ENCODE measurements at places on chromosomes 12 and 14.

GRCh38 chr12:12527820-12528296, 34.8 kb downstream of the DUSP16 start:
- DNase-seq, result no peak

GRCh38 chr12:13293096-13293495, 96.6 kb downstream of the EMP1 start:
- DNase-seq, result no peak

DNA sequence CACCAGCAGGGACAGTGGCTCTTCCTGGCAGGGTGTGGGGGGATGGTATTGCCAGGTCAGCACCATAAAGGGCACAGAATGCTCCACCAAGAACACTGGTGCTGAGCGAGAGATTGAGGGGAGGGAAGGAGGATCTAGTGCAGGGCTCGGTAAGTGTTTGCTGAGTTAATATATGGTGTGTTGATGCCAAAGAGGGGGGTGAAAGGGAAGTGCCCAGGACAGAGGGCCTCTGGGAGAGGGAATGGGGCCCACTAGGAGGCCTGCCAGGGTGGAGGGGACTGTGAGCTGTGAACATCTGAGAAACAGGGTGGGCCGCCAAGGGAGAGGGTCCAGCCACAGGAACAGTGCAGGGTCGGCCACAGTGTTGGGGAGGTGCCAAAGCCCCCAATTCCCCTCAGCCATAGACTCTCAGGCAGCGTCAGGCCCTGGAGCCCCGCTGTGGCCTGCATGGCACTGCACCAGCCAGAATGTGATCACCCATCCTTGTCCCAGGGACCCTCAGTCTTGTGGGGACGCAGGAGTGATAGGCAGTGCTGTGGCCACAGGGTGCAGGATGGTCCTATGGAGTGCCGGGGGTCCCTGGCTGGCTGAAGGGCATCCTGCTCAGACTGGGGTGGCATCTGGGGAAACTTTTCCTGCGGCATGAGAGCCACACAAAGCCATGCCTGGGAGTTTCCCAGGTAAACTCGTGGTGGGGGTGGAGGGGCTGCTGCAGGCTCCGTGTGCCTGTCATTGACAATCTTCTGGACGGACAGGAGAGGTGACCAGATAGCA, 11.9 kb downstream of the RIN3 start:
- no peak for DNase-seq

DNA sequence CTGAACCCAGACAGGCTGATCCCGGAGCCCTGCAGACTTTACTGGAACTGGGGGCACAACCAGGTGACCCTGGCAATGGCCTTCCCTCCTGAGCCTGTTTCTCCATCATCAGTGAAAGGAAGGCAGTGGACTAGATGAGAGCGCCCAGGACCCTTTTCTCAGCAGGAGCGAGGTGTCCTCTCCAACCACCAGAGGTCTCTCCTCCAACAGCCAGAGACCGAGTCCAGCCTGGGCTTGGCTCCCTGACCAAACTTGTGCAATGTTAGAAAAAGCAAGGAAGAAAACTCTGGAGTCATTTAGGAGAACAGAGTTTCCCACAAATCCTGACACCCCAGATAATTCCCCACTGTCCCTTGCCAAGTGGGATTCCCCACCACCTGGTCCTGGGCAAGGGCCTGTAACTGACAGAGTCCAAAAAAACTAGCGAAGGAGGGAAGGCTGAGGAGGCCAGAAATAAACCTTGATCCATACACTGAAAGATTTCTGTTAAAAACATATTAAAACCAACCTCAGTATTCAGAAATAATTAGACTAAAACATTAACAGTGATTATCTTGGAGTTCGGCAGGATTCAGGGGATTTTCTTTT, 9.0 kb downstream of the RPS6KL1 start:
- peak; percentile 32 for DNase-seq

GRCh38 chr14:21241218-21241819, 27.9 kb downstream of the HNRNPC start:
- DNase-seq, result no peak

DNA sequence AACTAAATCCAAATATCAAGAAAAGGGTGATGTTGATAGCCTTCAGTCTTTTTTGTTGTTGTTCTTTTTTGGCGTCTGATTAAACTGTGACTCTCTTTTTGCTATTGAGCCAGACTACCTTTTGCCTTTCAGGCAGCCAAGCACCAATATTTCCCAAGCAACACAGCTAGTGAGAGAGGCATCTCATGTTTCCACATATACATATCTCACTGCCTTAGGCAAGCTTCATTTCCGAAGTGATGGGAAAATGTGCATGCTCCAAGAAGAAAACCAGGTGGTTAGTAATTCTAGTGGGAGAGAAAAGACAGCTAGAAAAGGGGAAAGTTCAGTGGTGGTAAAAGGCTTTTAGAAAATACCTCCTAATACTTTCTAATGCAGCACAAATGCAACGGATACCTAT, 277.7 kb downstream of the TMTC2 start:
- DNase-seq, result no peak

- DNase-seq, result no peak
Measured at GRCh38 chr12:91052026-91052425, 5.8 kb downstream of the KERA start.

GRCh38 chr14:104421892-104422828, 157.4 kb upstream of the C14orf180 start:
- DNase-seq, result no peak

- no peak for DNase-seq
Measured at GRCh38 chr12:113891739-113892520, 74.2 kb downstream of the RBM19 start.

DNA sequence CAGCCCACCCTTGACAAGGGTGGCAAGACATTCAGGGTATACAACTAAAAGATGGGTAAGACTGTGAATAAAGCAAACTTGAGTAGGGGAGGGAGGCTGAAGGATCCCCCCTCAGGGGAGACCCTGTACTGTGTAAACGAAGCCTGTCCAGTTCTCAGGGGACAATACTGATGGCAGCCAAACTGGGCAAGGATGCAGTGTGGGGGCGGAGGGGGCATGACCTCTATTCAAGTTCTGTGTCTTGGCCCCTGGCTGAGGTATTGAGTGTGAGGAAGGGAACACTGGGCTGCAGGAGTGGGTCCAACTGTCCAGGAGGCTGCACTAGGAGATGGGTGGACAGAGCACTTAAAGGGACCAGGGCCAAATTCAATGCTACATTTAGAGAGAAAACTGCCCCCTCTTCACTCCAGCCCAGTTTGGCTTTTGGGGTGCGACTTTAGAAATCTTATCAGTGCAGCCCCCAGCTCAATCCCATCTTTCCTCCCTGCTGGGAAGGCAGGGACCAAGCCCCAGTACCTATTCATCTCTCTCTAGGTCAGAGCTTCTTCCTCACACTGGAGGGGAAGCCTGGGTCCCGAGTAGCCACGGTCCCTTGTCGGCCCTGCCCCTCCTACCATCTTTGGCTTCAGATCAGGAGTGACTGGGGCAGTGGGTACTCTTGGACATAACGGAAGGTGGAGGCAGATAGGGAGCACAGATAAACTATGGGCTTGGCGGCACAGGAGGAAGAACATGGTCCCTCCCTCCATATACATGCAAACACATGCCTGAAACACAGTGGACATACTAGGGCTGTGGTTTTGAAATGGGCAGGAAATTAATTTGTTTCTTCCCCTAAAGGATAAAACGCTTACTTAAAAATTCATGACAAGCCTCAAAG, 11.8 kb downstream of the SLC39A5 start:
- DNase-seq, result no peak

DNA sequence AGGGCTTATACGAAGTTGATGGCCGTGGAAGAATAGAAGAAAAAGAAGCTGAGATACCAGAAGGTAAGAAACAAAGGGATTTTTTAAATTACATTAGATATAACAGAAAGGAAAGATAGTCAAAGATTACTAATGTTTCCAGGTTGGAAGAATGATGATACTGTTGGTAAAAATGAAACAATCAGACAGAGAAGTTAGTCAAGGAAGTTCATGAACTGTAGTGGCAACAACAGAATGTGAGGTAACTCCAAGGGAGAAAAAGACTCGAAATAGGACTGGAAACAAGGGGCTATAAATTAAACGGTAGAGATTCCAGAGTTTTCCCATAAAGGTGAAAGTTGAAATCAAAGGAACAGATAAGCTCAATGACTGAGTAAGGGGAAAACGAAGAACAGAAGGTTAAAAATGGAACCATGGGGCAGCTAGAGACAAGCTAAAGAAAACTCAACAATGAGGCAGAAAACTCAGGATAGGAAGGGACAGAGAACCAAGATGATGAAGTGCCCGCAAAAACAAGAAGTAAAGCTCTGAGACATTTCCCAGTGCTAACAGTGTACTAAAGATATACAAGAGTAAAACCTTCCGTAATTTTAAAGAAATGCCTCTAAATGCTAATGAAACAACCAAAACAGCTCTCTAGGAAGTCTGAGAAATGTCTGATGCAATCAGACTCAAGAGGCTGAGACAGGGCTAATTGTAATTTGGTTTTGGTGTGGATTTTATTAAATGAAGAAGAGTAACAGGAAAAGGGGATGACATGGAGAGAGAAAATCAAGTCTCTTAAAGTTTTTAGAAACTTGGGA, 70.0 kb downstream of the PPP2R5E start:
- DNase-seq, result no peak

DNA sequence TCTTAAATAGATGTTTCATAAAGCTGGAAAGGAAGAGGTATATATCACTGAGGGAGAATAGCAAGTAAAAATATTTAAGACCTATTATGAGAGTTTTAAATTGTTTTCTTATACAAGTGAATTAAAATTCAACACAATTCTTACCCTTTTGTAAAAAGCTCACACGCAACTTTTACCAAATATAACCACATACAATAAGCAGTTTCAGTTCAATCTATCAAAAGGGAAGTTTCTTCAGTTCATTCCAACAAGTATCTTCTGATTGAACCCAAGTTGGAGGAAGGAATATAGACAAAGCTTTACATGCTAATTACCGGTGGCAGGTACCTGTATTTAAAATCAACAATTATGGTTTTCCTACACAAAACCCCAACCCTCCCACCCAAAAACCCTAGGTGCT, 41.1 kb downstream of the GTF2A1 start:
- no peak for DNase-seq

- DNase-seq, result no peak
Measured at GRCh38 chr14:104686624-104687517, 2.5 kb upstream of the INF2 start.

GRCh38 chr12:115868624-115869023, 408.9 kb downstream of the MED13L start:
- DNase-seq, result no peak

DNA sequence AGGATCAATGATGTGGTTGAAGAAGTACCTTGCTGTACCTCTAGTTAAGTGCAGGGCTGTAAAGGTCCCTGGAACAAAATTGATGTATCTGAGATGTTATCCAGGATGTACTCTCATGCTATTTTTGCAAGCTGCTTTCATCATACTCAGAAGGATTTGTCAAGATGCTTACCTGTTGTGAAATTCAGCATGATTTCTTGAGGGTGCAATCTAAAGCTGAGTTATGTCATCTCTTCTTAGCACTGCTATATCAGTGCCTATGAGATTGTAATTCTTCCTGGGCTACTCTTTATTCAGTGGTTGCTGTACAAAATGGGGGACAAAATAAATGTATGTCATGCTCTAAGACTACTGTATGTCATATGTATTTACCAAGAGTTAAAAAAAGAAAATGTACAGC, 340.7 kb upstream of the LMO3 start:
- no peak for DNase-seq

DNA sequence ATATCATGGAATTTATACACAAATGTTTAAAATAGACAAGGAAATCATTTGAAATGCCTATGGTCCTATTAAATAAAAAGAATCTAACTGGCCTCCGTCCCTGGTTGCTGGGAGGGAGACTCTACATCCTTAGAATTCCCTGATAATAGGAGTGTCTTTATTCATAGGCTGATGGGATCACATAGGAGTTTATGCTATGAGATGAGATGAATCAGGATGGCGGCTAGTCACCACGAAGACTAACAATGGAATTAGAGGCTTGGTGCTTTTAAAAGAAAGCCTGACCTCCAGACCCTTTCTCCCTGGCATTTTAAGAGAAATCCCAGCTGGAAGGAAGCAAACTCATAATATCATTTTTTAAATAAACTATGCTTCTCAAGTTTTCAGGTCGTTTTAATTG, 69.7 kb downstream of the SEC23A start:
- no peak for DNase-seq

DNA sequence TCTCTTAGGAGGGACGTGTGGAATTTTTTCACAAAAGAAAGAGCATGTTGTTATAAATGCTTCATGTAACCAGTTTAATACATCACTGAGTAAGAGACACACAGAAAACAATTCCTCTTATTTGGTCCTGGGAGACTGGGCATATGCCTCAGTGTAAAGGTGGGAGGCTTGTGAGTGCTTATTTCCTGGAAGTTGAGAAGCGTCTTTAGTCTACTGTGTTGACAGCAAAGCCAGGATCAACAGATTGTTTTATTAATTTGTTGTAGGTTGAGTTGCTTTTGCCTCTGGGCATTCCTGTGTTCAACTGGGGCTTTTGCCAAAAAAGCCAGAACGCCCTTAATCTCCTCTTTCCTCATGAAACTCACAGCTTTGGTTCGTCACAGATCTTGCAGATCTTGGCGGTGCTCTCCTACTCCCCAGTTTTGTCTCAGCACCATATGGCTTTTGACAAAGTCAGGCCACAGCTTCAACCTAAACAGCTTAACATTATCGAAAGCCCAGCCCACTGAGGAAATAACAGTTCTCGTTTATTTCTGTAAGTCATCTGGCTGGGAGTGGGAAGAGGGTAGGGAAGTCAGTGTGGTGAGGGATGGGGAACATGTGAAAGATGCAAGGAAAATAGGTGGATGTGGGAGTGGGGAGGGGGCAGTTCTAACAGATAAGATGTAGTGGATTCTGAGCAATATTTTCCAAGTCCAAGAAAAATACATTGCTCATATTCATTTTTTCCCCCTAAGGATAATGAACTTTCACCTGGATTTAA, 227.2 kb downstream of the DACT1 start:
- DNase-seq, result no peak

DNA sequence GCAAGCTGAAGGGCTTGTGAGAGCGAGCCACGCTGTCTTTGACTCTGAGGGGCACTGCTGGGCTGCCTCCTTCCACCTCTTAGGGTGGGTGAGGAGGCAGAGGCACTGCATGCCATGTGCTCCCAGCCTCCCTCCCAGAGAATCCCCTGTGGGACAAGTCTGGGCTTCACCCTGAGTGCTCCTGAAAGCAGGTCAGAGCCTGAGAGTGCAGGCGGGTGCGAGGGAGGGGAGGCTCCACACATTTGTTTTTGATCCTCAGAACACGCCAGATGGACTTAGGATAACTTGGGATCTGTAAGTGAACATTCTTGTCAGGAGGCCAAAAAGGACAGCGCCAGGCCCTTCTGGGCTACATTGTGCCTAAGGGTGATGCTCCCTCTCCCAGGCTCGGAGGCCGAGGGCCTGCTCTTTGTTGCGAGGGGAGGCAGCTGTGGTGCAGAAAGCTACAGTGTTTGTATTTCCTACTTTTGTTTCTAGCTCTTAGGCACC, 155.4 kb downstream of the TMX1 start:
- DNase-seq, result no peak

Measured in NT2/D1 (cell line).